ENCODE measurements at places on chromosomes 2 and 18.

DNA sequence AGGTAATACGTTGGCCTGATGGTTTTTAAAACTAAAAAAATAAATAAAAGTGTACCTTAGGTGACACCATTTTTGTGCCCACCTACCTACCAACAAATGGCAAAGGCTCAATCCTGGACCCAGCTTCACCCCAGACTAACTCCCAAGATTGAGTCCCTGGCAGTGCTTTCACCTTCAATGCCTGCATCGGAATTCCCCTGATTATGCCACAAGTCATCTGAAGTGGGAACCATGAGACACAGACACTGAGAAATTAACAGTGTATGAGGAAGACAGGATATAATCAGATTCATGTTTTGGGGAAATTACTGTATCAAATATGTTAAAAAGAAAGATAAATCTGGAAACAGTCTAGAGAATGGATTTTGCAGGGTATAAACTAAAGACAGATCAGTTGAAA is 41.6 kb downstream of the ZBTB14 start:
- no peak for DNase-seq

GRCh38 chr2:163733301-163733938 is 2.4 kb downstream of the FIGN start:
- DNase-seq = no peak

GRCh38 chr2:113724010-113724409 is 32.4 kb downstream of the SLC35F5 start:
- DNase-seq = no peak

- DNase-seq = no peak
Observed at GRCh38 chr2:213757525-213757924, 473.3 kb downstream of the SPAG16 start.

DNA sequence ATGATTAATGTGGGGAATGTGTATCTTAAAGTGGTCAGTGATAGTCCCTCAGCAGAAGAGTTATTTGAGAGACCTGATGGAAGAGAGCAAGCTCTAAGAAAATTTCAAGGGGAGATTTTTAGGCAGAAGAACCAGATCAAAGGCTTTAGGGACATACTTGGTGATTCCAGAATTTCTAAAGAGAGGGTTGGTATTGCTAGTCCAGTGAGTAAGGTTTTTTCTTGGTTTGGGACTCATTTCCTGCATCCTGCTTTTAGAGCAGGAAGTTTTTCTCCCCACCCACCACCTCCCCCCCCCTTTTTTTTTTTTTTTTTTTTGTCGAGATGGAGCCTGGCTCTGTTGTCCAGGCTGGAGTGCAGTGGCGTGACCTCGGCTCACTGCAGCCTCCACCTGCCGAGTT is 42.7 kb upstream of the DYSF start:
- DNase-seq = no peak

DNA sequence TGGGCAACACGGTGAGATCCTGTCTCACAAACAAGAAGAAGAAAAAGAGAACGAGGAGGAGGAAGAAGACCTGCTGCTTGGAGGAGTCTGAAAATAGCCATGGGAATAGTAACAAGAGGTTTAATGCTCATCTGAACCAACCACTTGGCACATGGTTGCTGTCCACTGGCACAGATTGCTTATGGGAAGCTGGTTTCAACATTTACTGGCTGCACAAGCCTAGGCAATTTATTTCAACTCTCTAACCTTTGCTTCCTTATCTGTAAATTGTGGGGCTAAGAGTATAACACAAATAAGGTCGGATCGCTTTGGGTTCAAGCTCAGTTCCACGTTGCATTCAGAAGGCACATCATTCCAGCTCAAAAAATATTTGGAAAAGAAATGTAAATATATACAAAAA is 14.2 kb upstream of the RHOB start:
- no peak for DNase-seq

DNA sequence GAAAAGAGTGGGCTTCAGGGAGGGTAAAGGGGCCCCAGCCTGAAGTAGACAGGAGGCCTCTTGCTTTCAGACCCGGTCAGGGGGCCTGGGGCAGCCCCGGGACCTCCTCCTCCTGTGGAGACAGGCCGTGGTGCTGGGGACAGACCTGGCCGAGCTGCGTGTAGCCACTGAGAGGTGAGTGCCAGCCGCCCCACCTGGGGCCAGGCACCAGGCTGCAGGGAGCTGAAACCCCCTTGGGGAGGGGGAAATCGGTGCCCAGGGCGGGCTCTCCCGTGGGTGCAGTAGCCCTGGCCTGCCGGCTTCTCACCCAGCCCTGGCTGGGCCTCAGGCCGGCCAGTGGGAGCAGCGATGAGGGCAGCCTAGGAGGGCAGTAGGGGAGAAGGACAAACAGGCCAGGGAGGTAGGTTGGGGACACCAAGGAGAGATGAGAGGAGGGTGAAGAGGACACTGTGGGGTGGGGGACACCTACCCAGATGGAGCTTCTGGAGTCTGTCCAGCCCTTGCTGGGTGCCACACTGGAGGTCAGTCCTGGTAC is 24.0 kb downstream of the CROCC2 start:
- peak; percentile 5 for DNase-seq

- DNase-seq = peak; percentile 88
Observed at GRCh38 chr2:64404002-64404731, 49.8 kb upstream of the LGALSL start.

- DNase-seq = no peak
Observed at GRCh38 chr2:147628971-147629421, 215.8 kb upstream of the ACVR2A start.

GRCh38 chr2:127165539-127165935 is 54.6 kb downstream of the CYP27C1 start:
- DNase-seq = no peak

DNA sequence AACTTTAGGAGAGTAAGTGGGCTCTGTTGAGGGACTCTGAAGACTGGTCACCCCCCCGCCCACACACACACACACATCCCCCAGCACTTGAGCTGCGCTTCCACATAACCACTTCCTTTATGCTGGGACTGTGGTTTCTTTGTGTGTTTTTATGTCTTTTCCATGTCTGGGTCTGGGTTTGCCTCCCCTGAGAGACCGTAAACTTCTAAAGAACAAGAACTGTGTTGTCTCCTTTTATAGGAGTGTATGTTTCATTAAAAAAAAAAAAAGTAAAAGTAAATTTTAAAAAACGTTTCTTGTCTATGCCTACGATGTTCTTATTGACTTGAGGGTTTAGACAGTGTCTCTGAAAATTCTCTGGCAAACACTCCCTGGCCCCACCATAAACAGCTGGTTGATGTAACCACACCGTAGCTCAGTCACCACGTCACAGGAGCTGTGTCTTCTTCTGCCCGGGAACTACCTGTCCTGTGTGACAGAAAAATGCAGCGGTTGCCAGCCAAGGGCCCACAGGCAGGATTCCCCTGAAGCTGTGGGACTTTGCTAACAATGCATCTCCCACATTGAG is 68.0 kb downstream of the KLHL29 start:
- DNase-seq = no peak

- DNase-seq = no peak
Observed at GRCh38 chr2:43305012-43305411, 78.6 kb upstream of the ZFP36L2 start.

All from left ventricle myocardium inferior (tissue), 1 donor.